ENCODE measurements at places on chromosomes 3 and 15. TPM values are rescaled to one million over a fixed set of nuclear protein-coding genes. Genes with fewer than 3 reads are reported as not detected.

Gene KCNMB3
- polyA plus RNA-seq, result 8.1 TPM

Gene LSM3
- 16.4 TPM for polyA plus RNA-seq

DNA sequence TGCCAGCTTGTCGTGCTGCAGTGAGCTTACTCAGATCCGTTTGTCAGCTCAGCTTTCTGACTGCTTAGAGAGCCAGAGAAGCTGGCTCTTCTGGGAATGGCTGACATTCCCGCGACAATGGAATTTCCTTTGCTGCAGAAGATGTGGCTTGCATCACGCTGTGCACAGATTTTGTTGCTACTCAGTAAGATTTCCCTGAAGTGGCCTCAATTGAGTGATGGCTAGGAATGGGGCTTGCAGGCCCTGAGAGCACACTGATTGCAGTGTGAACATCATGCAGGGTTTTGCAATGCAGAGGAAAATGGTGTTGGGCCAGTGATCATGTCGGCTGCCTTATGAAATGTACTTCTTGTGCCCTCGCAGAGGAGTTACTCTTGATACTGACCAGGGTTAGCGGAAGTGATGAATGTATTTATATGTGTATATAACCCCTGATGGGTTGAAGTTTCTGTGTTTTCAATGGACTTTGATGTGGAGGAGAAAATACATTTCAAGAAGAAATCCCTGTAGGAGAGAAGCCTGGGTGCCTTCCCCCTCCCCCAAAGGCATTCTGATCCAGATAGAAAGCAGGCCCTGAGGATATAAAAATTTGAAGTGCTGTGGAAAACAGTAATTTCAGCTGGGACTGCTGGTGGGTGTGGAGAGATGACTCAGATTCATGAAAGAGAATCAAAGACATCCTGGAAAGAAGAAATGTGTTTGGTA lies 102.5 kb upstream of the PDZRN3 start:
- DNase-seq, result peak; percentile 52

Gene SLC24A5
- 2.0 TPM for polyA plus RNA-seq

Gene ROPN1B
- 1.6 TPM for polyA plus RNA-seq

DNA sequence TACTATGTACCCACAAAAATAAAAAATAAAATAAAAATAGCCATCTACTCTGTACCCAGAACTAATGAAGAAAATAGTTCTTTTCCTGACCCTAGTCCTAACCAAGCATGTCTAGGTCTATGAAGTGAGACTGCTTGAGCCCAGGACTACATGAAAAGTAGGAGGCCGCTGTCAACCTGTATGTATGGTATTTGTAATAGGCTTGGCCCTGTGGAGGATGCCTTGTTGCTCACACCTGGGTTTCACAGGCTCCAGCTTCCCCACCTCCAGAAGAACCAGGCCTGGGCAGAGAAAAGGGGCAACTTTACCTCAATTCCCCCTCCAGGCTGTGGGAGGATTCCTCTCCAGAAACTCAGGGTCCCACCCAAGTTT lies 6.8 kb upstream of the PKM start:
- no peak for DNase-seq

- DNase-seq, result no peak
Observed at GRCh38 chr3:48445277-48445882, 1.2 kb upstream of the ATRIP start.

Gene POLQ
- polyA plus RNA-seq, result 9.7 TPM

GRCh38 chr15:80957556-80957955 lies 32.1 kb downstream of the MESD start:
- DNase-seq, result no peak

GRCh38 chr3:139893963-139894642 lies 40.9 kb upstream of the CLSTN2 start:
- DNase-seq, result no peak

Gene GPR149
- polyA plus RNA-seq, result not detected

- DNase-seq, result no peak
Observed at GRCh38 chr3:12837295-12837986, 3.9 kb downstream of the RPL32 start.

Gene LYZL4
- not detected for polyA plus RNA-seq

Gene KIF7
- 13.7 TPM for polyA plus RNA-seq

- no peak for DNase-seq
Observed at GRCh38 chr3:52272831-52273230, 5.6 kb downstream of the WDR82 start.

Gene CPNE9
- polyA plus RNA-seq, result not detected

- no peak for DNase-seq
Observed at GRCh38 chr3:5021116-5022092, 42.2 kb downstream of the BHLHE40 start.
